Neural crest cell (in vitro differentiated cells): ENCODE measurements at places on chromosomes 7 and 10. TPM values are rescaled to one million over a fixed set of nuclear protein-coding genes. Genes with fewer than 3 reads are reported as not detected.

PNLIPRP2 gene
- total RNA-seq: not detected in 2 replicates

RNF148 gene
- not detected in 2 replicates for total RNA-seq

GRCh38 chr7:27117887-27118491 is 12.6 kb downstream of the HOXA4 start:
- peak overlapping the region; percentile 82 for H3K4me3 ChIP-seq
- no peaks in the 10 kb centered on the region for H3K36me3 ChIP-seq
- no peak for DNase-seq
- no peak overlapping the region for H3K27ac ChIP-seq
- peaks cover 16% of the 10 kb centered on the region for H3K4me1 ChIP-seq

- H3K36me3 ChIP-seq: no peaks in the 10 kb centered on the region
- H3K27ac ChIP-seq: no peak overlapping the region
- peaks cover 4% of the 10 kb centered on the region for H3K4me1 ChIP-seq
- no peak for DNase-seq
- H3K4me3 ChIP-seq: peak overlapping the region; percentile 81
These were observed 286.4 kb upstream of the LRRN3 start for GRCh38 chr7:110804501-110804900.

- H3K27ac ChIP-seq: no peak overlapping the region
- peaks cover 51% of the 10 kb centered on the region for H3K27me3 ChIP-seq
- DNase-seq: no peak
- H3K4me3 ChIP-seq: peak overlapping the region; percentile 84
These were observed 598 bp downstream of the VIPR2 start for GRCh38 chr7:159143780-159144757.

GRCh38 chr7:20647036-20647435 is 31.6 kb downstream of the ABCB5 start:
- H3K36me3 ChIP-seq: no peaks in the 10 kb centered on the region
- no peak overlapping the region for H3K27ac ChIP-seq
- H3K4me3 ChIP-seq: no peak overlapping the region
- H3K4me1 ChIP-seq: no peaks in the 10 kb centered on the region

DNA sequence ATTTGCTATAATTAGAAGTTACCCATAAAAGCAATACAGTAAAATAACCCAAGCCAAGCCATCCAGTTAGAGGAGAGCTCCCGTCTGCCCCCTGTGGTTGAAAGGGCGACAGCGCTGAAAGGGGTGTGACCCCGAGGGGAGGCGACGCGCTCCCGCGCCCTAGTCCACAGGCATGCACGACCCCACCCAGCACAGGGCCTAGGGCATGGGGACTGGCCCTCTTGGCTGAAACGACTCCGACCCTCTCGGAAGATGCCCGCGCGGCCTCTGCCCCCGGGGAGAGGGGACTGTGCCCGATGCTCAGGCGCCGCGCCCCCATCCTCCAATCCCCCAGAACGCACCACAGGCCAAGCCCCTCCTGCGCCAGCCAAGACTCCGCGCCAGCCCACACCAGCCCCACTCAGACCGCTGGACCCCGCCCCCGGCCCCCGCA is 64.0 kb downstream of the CSGALNACT2 start:
- no peaks in the 10 kb centered on the region for H3K27me3 ChIP-seq
- DNase-seq: peak; percentile 45
- H3K36me3 ChIP-seq: no peaks in the 10 kb centered on the region
- H3K4me3 ChIP-seq: peak overlapping the region; percentile 72
- H3K4me1 ChIP-seq: peaks cover 4% of the 10 kb centered on the region

DLG5 gene
- 82.2 and 87.3 TPM in 2 replicates for total RNA-seq

DNA sequence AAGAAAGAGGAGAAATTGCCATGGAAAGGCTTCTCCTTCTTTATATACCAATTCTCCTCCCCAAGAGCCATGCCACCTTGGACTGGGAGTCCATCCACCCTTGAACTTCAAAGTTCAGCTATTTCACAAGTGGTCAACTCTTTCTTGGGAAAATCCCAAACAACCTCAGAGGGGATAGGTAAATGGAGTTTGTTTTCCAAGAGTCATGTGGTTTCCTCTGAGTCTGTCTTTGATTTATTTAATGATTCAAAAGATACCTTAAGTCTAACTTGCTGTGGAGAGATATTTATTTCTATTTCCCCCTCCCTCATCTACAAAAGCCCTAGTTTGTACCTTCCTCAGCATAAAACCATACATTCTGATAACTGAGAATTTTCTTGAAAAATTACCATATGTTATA is 758.6 kb upstream of the IGFBP3 start:
- no peak overlapping the region for H3K27ac ChIP-seq
- H3K27me3 ChIP-seq: no peaks in the 10 kb centered on the region
- no peak overlapping the region for H3K4me3 ChIP-seq
- no peaks in the 10 kb centered on the region for H3K36me3 ChIP-seq

DNA sequence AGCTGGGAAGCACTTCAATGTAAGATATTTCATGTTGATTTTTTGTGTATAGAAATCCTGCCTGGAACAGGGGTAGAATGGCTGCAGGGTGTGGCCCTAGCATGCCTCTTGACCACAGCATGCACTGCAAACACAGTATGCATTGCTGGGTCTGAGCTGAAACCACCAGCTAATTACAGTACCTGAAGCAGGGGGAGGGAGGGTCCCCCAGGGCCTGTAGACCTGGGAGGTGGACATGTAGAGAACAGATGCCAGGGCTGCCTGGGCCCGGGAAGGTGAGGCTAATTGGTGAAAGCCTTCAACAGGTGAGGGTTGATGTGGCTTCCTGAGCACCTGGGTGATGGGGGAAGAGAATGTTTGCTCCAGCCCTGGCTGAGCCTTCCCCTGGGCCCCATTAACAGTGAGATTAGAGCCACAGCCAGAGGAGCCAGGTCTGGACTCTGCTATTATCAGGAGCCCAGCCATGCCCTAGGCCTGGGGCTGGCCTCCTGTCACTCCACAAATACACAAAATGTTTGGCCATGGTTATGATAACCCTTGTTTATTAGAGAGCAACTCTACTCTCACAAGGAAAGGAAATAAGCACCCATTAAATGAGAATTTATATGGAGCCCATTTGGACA is 83.3 kb downstream of the PLXNA4 start:
- peaks cover 27% of the 10 kb centered on the region for H3K4me1 ChIP-seq
- no peak for DNase-seq
- H3K4me3 ChIP-seq: no peak overlapping the region
- H3K36me3 ChIP-seq: peaks cover 8% of the 10 kb centered on the region
- H3K27me3 ChIP-seq: no peaks in the 10 kb centered on the region

GRCh38 chr7:25527665-25528170 is 299.4 kb upstream of the NPVF start:
- H3K4me3 ChIP-seq: no peak overlapping the region
- DNase-seq: no peak
- peaks cover 3% of the 10 kb centered on the region for H3K4me1 ChIP-seq

CYP51A1 gene
- 193 and 196 TPM in 2 replicates for total RNA-seq

LEP gene
- not detected in 2 replicates for total RNA-seq

DNA sequence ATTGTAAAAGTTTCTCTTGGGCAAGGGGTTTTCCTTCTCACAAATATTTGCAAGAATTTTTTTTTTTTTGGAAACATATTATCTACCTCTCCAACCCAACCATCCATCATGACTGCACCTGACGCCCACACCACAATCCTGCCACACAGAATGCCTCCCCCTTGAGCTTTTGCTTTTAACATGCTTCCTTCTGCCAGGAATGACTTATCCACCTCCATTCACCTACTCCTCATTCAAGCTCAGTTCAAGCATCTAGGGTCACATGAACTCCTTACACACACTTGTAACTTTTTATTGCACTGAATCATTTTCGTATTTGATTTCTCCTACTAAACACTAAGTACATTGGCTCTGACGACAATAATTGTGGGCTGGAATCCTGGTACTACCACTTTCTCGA is 660.1 kb upstream of the AUTS2 start:
- DNase-seq: no peak
- H3K4me1 ChIP-seq: no peaks in the 10 kb centered on the region
- no peak overlapping the region for H3K4me3 ChIP-seq
- H3K27ac ChIP-seq: no peak overlapping the region
- no peaks in the 10 kb centered on the region for H3K27me3 ChIP-seq
- no peaks in the 10 kb centered on the region for H3K36me3 ChIP-seq

GRCh38 chr7:95330204-95330960 is 6.0 kb upstream of the PON1 start:
- peaks cover 2% of the 10 kb centered on the region for H3K27me3 ChIP-seq
- no peaks in the 10 kb centered on the region for H3K36me3 ChIP-seq
- H3K4me1 ChIP-seq: peaks cover 7% of the 10 kb centered on the region

DNA sequence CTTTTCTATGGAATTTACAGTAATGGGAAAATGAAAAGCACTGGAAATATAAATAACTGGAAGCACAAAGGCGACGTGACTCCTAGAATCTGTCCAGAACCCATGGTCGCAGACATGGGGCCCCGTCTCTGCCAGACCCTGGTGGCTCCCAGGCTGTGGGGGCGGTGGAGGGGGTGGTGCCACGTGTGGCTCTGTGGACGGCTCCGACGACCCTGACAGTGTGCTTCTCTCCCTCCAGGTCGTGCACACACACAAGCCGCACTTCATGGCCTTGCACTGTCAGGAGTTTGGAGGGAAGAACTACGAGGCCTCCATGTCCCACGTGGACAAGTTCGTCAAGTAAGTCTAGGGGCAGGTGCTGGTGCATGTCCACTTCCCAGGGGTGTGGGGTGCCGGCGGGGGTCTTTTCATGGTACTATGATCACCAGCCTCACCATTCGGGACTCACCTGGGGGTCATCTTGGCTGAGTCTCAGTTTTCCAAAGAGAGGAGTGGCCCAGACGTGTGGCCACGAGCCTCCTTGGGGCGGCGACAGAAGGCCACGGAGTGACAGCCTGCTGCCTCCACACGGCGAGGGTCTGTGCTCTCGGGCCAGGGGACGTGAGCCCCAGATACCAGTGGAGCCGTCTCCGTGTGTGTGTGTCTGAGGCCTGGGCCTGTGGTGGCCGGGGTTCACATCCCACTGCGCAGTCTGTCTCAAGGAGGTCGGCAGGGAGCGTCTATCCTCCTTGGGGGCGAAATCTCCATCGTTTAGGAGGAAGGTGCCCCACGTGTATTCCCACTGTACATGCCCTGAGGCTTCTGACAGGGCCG is 108.2 kb downstream of the INPP5A start:
- H3K27ac ChIP-seq: no peak overlapping the region
- H3K4me3 ChIP-seq: no peak overlapping the region
- no peaks in the 10 kb centered on the region for H3K36me3 ChIP-seq
- peaks cover 24% of the 10 kb centered on the region for H3K4me1 ChIP-seq

DNA sequence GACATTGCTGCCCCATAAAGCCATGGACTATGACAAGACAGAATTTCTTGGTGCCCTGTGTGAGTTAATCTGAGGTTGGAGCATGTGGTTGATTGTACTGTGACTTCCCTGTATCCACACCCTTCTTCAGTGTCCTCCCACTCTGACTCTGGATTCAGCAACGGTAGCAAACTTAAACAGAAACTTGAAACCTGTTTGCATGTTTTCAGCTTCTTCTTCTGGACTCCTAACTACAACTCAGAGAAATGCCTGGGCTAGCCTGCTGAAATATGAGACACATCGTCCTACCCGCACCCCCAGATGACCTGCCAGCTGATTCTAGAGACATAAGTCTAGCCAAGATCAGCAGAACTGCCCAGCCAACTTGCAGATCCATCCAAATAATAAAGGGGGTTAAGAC is 78.4 kb downstream of the IPMK start:
- DNase-seq: no peak
- H3K36me3 ChIP-seq: no peaks in the 10 kb centered on the region
- no peaks in the 10 kb centered on the region for H3K4me1 ChIP-seq
- H3K27me3 ChIP-seq: peaks cover 5% of the 10 kb centered on the region
- no peak overlapping the region for H3K27ac ChIP-seq

DNA sequence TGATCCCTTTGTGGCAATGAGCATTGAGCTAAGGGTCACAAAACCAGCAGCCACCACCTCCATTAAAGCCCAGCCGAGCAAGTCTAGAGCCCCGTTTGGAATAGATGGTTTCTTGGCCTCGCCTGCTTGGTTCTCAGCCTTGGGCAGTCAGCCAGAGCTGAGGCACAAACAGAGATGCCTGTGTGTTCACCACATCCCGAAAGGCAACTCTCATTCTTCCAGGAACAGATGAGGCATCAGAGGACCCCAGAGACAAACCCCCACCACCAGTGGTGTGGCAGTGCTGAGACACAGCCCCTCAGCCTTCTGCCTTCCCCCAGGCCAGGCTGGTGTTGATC is 203.3 kb upstream of the ZMIZ1 start:
- no peaks in the 10 kb centered on the region for H3K27me3 ChIP-seq
- DNase-seq: no peak
- H3K27ac ChIP-seq: no peak overlapping the region

ACTL6B gene
- 2.4 and 3.1 TPM in 2 replicates for total RNA-seq

GRCh38 chr7:49597805-49598204 is 175.6 kb upstream of the VWC2 start:
- H3K27me3 ChIP-seq: no peaks in the 10 kb centered on the region
- no peaks in the 10 kb centered on the region for H3K36me3 ChIP-seq
- no peak overlapping the region for H3K27ac ChIP-seq
- no peak overlapping the region for H3K4me3 ChIP-seq
- no peak for DNase-seq

- H3K27ac ChIP-seq: no peak overlapping the region
- H3K36me3 ChIP-seq: no peaks in the 10 kb centered on the region
- H3K4me3 ChIP-seq: no peak overlapping the region
- no peaks in the 10 kb centered on the region for H3K4me1 ChIP-seq
- H3K27me3 ChIP-seq: no peaks in the 10 kb centered on the region
These were observed 584.6 kb downstream of the CNTNAP2 start for GRCh38 chr7:146701166-146701565.

- DNase-seq: no peak
- no peak overlapping the region for H3K4me3 ChIP-seq
These were observed 540.1 kb downstream of the PTPRN2 start for GRCh38 chr7:158047391-158048059.

GRCh38 chr7:129503725-129504124 is 1.4 kb downstream of the SMKR1 start:
- H3K36me3 ChIP-seq: no peaks in the 10 kb centered on the region
- no peak overlapping the region for H3K27ac ChIP-seq
- peak overlapping the region; percentile 88 for H3K4me3 ChIP-seq
- H3K27me3 ChIP-seq: peaks cover 15% of the 10 kb centered on the region

DNA sequence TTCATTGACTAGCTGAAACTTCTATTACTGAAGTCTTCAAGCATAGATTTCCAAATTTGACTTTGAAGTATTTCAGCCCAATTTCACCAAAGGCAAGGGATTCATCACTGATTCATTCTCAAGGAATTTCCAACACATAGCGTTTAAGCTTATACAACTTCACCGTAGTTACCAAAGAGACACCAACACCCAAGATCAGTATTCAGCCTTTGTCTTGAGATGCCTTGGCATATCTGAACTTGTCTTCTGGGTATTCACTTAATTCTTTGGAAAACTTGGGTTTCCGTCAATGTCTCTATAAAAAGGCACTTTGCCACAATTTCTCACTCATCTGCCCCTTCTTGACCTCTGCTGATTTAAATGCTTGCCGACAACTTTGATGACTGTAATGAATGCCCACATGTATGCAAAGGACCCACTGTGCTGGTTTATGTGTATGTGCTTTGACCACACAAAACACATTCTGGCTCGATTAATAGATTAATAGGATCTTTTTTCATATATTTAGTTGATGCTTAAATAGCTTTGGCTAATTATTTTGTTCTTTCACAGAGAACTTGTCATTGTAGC is 49.6 kb downstream of the TES start:
- H3K27me3 ChIP-seq: no peaks in the 10 kb centered on the region
- no peak for DNase-seq
- no peak overlapping the region for H3K27ac ChIP-seq
- peaks cover 10% of the 10 kb centered on the region for H3K4me1 ChIP-seq
- no peak overlapping the region for H3K4me3 ChIP-seq

C7orf57 gene
- total RNA-seq: not detected in 2 replicates

CH25H gene
- total RNA-seq: not detected in 2 replicates

GRCh38 chr7:55174856-55175255 is 156.0 kb downstream of the EGFR start:
- no peaks in the 10 kb centered on the region for H3K36me3 ChIP-seq
- no peak overlapping the region for H3K27ac ChIP-seq
- no peak overlapping the region for H3K4me3 ChIP-seq
- no peaks in the 10 kb centered on the region for H3K27me3 ChIP-seq
